ENCODE measurements at places on chromosomes 1 and 21.

DNA sequence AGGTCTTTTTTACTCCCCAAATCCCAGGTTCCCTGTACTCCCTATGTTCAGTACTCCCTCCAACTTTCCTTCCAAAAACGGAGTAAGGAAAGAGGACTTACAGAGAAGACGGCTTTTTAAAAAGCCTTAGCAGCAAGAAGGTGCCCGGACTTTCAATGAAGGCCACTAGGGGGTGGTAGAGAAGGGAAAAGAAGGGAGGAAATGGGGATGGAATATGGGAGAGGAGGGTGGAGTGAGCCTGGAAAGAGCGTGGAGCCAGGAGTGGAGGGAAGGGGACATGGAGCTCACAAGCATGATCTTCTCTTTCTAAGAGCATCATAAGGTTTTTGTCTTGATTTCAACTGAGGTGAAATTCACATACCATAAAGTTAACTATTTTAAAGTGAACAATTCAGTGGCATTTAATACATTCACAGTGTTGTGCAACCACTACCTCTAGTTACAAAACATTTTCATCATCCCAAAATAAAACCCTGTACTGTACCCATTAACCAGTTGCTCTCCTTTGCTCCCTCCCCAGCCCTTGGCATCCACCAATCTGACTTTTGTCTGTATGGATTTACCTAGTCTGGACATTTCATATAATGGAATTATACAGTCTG lies 129.9 kb downstream of the ZNF281 start:
- peak; percentile 64 for DNase-seq

DNA sequence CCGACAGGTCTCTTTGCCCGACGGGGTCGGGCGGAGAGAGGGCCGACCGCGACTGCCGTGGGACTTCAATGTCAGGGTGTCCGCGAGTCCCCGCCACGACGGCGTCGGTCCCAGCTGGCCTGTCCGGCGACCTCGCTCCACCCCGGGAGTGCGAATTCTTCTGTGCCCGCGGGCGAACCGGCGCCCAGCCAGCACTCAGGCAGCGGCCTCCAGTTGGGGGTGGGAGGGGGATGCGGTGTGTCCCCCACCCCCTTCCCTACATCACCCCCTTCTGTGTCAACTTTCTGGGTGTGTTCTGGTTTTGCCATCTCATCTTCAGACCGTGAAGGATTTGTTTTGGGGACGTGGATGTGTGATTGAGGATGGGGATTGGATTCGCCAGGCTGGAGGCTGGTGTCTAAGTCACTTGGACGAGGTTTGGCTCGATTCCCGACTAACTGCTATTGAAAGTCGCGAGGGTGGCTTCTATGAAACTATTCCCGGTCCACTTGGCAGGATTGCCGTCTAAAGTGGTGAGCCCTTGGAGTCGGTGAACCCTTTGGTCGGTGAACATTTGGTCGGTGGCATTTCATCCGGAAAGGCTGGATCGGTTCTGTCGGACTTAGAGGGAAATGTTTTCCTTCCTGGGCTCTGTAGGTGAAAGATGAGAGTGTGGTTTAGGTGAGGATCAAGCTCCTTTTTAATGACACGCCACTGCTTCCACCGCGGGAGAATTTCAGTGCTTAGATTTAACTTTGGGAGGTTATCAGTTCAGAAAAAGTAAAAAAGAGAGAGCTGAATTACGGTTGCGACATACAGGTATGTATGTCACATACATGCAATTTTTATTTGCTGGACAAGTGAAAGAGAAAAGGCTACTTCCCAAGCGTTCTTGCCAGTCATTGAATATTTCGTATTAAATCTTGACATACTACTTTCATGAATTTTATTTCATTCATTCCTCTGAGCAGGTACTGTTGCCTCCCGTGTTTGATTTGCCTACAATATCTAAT lies 771 bp downstream of the ABCD3 start:
- DNase-seq: peak; percentile 23

DNA sequence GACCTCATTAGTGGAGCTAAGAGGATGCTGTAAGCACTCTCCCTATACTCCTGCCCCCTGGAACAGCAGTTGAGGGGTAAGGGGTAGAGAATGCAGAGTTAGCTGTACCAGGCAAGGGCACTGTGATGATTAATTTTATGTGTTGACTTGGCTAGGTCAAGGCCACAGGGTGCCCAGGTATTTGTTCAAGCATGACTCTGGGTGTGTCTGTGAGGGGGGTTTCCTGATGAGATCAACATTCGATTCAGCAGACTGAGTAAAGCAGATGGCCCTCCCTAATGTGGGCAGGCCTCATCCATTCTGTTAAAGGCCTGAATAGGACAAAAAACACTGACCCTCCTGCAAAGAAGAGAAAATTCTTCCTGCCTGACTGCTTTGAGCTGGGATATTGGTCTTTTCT lies 110.8 kb downstream of the KCND3 start:
- DNase-seq: no peak

DNA sequence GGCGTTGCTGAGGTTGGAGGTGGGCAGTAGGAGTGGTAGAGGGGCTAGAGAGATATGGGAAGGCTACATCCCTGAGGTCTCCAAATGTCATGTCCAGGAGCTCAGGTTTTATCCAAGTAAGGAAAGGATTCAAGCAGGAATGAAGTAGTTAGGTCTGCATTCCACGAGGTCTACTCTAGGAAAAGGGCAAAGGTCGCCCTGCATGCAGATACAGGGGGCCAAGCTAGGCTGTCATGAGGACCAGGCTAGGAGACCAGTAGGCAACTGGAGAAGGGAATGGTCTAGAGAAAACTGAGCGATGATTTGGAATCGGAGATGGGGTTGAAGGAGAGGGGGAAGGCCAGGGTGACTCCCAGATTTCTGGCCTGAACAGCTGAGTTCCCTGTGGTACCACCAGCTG lies 48.7 kb downstream of the IRF2BP2 start:
- DNase-seq: no peak

DNA sequence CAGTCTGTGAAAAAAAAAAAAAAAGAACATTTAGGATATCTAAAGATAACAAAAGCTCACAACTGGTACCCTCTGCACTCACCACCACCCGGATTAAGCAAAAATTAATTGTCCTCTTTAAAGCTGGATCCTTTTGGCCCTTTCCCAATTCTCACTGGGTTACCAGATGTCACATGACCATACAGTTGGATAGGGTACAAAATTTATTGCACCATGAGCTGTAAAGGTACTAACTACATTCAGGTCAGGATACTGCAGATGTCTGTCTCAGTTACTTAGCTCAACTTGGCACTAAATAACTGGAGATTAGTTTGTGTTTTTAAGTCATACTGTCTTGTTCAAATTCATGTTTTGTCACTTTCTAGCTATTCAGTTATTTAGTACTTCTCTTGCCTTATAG lies 96.3 kb downstream of the GPATCH2 start:
- DNase-seq: no peak

- no peak for DNase-seq
Measured at GRCh38 chr1:23565776-23566175, 6.5 kb upstream of the ID3 start.

GRCh38 chr1:162023547-162024501 lies at the start of gene OLFML2B:
Gene OLFML2B (minus strand): TSS chr1:162023869. CDS start chr1:162023430, 439 bp downstream.
- peak; percentile 91 for DNase-seq

DNA sequence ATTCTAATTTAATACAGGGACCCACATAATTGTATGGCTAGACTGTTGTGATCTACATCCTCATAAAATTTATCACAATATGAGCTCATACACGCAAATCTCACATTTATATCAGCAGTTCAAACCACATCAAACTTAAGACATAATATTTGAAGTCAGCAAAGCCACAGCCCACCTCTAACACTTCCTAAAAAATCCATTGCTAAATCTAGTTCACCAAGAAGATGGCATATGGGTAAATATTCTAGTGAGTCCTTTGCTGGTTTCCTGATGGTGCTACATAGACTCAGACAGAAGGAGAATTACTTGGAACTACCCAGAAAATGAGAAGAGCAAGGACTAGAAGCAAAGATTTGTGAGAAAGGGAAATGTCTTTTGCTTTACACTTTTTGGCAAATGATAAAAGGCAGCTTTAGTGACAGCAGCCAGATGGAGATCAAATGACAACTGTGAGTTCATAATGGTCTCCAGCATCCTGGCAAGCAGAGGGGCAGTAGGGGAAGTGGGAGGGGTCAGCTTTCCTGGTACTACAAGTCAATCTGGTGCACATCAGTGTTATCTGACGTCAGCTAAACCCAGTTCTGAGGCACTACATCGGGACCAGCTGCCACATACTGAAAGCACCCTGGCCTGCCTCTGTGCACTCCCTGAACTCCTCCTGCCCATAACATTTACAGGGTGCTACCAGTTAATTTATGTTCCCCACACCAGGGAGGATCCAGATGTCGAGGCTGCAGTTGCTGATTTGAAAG lies 10.6 kb upstream of the GADD45A start:
- DNase-seq: peak; percentile 8

- peak; percentile 37 for DNase-seq
Measured at GRCh38 chr1:100353071-100353801, 930 bp downstream of the CDC14A start.

- no peak for DNase-seq
Measured at GRCh38 chr1:212698467-212699103, 1.1 kb downstream of the BATF3 start.

GRCh38 chr1:37143800-37144199 lies 109.5 kb upstream of the GRIK3 start:
- no peak for DNase-seq

DNA sequence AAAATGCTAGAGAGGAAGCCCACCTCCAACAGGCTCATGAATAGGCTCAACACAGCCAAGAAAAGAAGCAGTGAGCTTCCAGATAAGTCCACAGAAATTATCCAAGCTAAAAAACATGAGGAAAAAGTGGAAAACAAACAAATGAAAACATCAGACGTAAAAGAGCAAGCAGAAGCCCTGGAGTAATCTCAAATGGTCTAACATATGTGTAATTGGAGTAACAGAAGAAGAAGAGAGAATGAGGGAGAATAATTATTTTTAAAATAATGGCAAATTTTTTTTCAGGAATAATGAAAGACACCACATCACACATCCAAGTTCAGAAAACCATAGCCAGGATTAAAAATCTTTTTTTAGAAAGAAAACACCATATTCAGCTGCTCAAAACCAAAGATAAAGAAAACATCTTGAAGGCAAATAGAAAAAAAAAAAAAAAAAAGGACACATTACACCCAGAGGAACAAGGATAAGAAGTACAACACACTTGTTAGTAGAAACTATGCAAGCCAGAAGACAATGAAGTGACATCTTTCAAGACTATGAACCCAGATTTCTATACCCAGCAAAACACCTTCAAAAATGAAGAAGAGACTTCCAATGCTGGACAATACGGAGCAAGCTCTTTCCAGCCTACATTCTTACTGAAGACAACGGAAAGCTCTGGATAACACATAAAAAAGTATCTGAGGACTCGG lies 10.6 kb upstream of the SUMO3 start:
- DNase-seq: no peak

DNA sequence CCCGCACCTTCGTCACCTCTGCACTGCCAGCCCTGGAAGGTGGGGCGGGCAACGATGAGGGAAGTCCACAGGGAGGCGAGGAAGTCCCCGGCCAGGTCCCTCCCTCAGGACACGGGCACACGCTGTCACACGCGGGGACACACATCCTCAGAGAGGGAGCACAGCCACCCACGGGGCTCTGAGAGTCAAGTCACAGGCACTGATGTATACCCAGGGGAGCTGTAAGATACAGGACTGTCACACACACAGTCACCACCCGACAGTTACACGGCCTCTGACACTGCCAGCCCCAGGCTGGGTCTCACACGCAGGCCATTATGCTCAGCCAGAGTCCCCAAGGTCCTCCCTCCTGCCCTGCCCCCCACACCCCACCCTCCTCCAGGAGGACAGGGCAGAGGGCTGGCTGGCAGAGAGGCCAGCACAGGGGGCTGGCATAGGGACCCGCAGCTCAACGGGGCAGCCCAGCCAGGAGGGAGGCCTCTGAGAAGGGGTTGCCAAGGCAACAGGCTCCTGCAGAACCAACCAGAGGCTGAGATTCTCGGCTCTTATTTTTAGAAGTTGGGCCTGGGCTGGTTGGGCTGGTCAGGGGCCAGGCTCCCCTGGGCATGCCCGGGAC lies 17.7 kb upstream of the ADGRB2 start:
- DNase-seq: no peak

GRCh38 chr1:197842646-197843045 lies 59.8 kb upstream of the C1orf53 start:
- no peak for DNase-seq

DNA sequence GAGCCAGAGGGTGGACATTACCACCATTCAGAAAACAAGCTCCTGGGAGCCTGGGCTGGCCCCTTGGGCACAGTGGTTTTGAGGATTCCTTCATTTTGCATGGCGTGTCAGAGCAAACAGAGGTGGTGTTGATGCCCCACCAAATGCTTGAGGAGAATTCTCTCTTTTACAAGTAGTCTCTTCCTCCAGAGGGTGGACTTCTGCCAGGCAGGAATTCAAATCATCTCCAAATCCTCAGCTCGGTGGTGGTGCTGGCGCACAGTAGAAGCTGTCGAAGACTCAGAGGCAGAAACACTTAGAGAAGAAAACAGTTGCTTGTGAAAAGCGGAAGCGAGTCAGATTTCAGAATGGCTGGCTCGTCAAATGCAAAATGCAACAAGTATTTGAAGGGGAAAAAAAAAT lies 3.4 kb upstream of the CHI3L1 start:
- no peak for DNase-seq
